ENCODE measurements at places on chromosomes 6 and 20.

DNA sequence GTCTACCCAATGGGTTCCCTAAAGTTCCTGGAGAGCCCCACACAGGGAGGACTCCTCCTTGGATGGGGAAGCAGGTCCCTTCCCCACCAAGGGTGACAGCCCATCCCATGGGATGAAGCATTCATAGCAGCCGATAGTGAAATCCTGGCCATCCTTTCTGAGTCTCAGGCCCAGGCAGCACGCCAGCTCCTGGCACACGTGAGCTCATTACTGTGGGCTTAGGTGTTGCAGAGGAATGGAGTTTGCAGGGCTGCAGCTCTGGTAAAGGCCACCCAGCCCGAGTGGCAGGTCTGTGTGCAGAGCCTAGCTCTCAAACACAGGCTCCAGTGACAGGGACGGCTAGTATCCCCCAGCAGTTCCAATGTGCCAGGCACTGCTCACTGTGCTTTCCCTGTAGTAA is 31.0 kb downstream of the SIRPA start:
- no peak for DNase-seq

- DNase-seq = no peak
Measured at GRCh38 chr6:142874676-142875075, 70.3 kb downstream of the HIVEP2 start.

- peak; percentile 45 for DNase-seq
Measured at GRCh38 chr6:32393665-32394420, 13.1 kb downstream of the BTNL2 start.

- peak; percentile 68 for DNase-seq
Measured at GRCh38 chr20:52313341-52313963, 121.9 kb upstream of the ZFP64 start.

GRCh38 chr6:143746202-143747119 is 68.7 kb downstream of the PHACTR2 start:
- DNase-seq = no peak

GRCh38 chr20:10626896-10627295 is 46.9 kb downstream of the JAG1 start:
- DNase-seq = no peak

DNA sequence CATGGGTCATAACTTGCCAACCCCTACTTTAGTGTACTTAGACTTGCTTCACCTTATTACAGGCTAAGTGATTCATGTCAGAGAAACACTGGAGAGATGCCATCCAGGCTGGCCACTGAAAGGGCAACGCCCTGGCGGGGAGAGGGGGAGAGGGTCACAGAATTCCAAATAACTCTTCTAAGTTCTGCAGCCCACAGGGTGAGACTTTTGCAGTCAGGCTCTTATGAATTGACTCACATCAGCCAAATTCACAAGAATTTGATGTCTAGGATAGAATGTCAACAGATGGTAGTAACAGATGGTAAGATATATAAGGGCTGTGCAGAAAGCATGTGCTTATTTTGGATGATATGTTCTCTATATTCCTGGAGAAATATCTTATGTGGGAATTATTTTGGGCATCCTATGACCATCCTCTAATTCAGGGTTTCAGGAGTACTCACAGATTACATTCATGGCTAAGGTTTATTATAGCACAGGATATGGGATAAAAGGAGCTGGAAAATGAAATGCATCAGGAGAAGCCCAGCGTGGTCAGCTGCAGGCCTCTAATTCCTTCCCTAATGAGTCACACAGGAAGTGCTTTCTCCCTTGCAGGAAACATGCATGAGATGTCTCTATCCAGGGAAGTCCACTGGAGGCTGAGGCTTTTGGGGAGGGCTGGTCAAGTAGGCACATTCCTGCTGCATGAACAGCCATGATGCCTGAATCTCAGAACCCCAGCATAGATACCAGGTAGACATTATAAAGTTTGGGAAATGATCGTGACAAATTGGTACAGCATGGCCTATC is 58.7 kb upstream of the RIN2 start:
- peak; percentile 86 for DNase-seq

DNA sequence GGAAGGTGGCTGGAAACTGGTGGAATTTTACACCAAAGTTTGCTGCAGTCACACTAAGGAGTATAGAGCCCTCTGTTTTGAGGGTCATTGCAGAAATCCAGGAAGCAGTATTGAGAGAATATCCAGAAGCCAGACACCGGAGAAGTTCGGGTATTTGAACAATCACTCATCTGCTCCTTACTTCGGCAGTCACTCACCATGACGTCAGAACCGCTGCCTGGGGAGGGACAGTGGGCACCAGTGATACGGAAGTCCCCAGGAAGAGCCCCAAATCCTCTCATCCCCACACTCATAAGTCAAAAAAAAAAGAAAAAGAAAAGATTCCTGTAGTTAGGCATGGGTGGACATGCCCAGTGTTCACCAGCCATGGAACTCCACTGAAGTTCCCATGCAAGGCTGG is 4.0 kb downstream of the LY6G5C start:
- DNase-seq = no peak

- DNase-seq = no peak
Measured at GRCh38 chr20:48260129-48260756, 475.0 kb upstream of the SULF2 start.

DNA sequence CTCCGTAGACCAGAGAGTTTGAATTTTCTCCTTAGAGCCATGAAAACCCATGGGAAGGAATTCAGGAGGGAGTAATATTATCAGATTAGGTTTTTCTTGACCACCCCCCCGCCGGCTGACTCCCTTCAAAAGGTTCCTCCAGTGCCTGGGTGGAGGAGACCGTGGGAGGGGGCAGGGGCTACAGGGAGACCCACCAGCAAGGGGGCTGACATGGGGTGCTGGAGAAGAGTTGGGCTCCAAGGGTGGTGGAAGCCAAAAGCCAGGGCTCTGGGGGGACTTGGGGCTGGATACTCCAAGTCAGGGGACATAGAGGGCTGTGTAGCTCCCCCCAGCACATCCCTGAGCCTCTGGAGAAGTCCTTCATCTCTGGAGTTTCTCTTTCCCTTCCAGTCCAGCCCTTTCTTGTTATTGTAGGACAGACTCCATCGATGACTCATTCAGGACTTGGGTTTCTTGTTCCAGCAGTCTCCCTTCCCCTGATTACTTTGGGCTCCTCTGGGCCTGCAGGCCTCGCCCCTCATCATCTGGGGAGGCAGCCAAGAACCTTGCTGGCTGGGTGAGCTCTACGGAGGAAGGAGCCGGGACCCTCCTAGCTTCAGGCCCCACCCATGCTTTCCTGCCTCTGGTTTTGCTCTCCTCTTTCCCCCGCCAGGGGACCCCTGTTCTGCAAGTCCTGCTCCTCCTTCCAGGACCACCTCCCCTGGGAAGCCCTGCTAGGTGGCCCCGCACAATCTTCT is 10.5 kb upstream of the KIAA1755 start:
- peak; percentile 95 for DNase-seq

DNA sequence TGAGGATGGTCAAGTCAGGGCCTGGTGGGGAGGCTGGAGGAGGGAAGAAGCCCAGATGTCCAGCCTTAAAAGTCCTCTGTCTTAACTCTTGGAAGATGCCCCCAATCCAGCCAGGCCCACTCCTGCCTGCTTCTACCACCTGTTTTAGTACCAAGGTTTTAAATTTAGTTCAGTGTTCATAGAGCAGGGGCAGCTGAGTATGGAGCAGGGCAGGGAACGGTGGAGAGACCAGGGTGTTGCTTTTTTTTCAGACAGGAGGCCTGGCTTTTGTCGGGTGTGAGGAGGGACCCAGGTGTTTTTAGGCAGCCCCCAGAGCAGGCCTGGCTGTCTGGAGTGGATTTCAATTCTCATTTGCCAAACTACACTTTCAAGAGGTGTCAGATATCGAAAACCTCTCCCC is 278.8 kb downstream of the CDC5L start:
- no peak for DNase-seq

GRCh38 chr6:143939364-143939763 is 68.7 kb downstream of the PLAGL1 start:
- no peak for DNase-seq

DNA sequence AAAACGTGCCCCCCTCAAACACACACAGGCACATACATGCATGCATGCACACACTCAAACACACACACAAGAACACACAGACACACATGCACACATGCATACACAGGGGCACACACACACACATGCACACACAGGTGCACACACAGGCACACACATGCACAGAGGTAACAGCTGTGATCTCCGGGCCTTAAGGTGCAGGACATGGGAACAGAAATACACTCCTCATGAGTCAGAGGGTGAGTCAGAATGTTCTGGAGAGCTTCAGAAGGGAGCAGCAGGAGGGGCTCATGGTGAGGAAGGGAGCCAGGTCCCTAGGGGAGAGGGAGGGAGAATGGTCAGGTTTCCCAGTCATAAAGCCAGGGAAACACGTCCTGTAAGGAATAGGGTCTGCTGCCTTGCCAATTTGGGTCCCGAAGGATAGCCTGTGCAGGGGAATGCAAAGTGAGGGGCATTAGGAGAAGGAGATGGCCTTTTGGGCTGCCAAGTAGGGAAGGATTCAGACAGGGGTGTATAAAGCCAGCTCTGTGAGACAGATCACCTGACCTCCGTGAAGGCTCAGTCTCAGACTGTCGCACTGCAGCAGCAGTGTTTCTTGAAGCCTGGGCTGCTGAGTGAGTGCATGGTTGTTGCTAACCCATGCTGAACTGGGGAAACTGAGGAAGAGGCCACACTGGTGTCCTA is 123.9 kb downstream of the MAFB start:
- peak; percentile 81 for DNase-seq

GRCh38 chr6:117227245-117227962 is 38.0 kb upstream of the VGLL2 start:
- DNase-seq = no peak

GRCh38 chr20:47578543-47578942 is 76.9 kb downstream of the NCOA3 start:
- no peak for DNase-seq

DNA sequence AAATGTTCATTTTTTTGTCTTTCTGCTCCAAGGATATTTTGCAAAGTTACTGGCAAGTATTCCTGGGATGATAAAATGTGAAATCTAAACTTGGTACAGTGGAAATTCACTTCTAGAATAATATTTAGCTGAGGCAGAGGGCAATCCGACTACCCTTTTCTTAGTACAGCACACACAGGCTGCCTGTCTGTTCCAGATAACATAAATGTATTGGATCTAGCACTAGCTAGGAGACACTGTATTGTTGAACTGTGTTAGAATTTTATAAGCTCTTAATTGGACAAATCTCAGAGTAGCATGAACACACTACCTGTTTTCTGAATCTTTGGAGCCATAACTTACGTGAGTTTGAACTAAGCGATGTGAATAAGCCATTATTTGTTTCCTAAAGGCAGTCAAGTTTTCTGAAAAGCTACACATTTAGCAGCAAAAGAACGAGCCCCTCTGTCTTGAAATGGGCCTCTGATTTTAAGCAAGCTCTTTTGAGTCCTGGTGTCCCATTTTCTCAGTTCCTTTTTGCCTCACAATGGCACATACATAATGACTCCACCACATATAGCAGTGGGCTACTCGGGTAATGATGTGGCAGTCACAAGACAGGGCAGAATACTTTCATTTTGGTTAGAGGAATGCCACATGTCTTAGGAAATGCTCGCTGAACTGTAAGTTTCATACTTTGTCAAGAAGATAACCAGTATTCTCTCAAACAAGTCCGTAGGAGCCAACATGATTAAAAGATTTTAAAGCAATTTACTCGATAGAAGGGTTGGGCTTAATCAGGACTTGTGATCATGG is 116.5 kb upstream of the ESR1 start:
- no peak for DNase-seq

DNA sequence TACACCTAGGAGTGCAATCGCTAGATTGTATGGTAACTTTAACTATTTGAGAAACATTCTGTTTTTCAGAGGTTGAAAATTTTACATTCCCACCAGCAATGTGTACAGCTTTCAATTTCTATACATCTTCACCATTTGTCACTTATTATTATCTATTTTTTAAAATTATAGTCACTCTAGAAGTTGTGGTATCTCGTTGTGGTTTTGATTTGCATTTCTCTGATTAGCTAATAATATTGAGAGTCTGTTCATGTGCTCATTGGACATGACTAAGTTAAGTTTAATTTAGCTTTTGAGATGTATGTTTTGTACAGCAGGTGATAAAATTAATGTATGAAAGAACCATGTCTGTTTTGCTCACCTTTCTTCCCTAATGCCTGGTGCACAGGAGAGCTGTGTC is 34.8 kb upstream of the PLCB1 start:
- DNase-seq = no peak

DNA sequence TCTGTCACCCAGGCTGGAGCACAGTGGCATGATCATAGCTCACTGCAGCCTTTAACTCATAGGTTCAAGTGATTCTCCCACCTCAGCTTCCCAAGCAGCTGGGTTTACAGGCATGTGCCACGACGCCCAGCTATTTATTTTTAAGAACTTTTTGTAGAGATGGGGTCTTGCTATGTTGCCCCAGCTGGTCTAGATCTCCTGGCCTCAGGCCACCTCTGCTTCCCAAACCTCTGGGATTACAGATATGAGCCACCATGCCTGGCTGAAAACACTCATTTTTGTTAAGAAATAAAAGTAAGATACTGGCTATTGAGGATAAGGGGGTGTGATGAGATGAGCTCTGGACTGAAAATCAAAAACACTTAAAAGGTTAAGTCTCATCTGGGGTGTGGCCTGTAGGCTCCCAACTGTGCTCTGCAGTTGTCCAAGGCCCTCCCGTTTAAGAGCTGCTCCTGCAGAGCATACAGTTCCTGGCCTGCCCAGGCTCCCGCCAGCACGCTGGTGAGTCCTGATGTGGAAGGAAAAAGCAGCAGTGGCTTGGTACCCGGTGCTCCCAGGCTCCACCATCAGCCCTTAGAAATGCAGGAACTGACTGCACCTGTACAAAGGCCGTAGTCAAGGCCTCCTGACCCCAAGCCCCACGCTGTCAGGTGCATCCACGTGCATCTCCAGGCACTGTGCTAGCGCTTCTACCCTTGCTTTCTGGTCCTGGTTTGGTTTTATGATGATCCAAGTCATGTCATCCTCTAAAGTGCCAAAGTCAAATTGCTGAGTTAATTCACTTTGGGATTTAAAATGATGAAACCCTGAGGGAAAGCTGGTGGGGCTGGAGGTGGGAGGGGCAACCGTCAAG is 111.5 kb downstream of the TMEM242 start:
- DNase-seq = no peak

GRCh38 chr6:8225113-8225512 is 122.8 kb upstream of the EEF1E1 start:
- DNase-seq = no peak

DNA sequence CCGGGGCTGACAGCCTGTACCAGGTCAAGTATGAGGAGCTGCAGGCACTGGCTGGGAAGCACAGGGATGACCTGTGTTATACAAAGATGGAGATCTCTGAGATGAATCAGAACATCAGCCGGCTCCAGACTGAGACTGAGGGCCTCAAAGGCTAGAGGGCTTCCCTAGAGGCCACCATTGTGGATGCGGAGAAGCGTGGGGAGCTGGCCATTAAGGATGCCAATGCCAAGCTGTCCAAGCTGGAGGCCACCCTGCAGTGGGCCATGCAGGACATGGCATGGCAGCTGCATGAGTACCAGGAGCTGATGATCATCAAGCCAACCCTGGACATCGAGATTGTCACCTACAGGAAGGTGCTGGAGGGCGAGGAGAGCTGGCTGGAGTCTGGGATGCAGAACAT is 46.8 kb downstream of the KIAA0319 start:
- no peak for DNase-seq

Measured in fibroblast of skin of right quadriceps (primary cell).